ENCODE measurements at places on chromosomes 4 and X.

GRCh38 chr4:106898621-106899230, 137.4 kb downstream of the DKK2 start:
- DNase-seq: no peak

GRCh38 chr4:113564493-113564892, 197.0 kb downstream of the CAMK2D start:
- no peak for DNase-seq

GRCh38 chr4:148097801-148098200, 344.4 kb downstream of the NR3C2 start:
- no peak for DNase-seq

- no peak for DNase-seq
Observed at GRCh38 chr4:54099748-54100574, at the start of gene GSX2. Gene GSX2, plus strand, starts transcription at chr4:54100163. Its CDS starts 182 bp downstream, at chr4:54100345.

DNA sequence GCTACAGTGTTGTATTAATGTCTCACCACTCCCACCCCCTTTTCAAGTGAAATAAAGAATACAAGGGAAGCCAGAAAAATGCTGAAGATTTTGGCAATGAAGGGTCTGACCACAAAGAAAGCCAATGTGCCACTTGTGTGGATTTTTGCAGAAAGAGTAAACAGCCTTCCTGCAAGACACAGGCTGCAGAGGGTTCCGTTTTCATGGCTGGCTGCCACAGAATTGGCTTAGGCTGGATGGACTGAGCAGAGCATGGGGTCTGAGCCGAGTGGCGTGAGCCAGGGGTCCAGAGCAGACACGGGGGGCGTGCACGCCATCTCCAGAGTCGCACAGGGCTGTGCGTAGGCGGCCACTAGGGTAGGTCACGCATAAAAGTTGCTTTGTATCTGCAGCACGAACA, 69.2 kb downstream of the MTNR1A start:
- DNase-seq: no peak

DNA sequence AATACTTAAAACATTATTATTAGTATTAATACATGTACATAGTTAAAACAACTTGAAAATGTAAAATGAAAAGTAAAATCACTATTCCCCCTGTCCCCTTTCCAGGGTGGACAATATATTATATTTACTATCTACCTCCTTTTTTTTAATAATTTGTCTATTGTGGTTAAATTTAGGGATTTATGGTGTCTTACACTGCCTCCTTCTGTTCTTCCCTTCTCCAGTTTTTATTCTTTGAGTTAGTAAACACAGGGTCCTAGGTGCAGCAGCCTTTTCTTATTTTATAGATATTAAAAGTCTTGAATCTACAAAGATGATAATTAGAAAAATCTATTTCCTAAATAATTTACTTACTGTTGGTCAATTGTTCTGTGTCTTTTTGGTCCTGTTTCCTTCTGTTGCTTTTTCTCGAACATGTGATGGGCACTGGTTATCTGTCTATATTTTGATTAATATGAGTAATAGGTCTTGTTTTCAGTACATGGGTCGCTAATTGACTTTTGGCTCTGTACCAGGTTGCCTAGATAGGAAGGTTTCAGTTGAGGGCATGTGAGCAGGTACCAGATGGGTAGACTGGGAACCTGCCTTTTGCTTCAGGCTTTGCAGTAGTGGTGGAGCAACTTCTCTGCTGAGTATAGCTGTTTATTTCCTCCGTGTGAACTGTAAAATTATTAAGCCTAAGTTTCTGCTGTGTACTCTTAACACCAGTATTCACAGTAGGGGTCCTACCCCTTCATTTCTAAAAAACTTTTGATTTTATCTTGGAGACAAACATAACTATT, 1.1 kb downstream of the NUDT9 start:
- DNase-seq: no peak

DNA sequence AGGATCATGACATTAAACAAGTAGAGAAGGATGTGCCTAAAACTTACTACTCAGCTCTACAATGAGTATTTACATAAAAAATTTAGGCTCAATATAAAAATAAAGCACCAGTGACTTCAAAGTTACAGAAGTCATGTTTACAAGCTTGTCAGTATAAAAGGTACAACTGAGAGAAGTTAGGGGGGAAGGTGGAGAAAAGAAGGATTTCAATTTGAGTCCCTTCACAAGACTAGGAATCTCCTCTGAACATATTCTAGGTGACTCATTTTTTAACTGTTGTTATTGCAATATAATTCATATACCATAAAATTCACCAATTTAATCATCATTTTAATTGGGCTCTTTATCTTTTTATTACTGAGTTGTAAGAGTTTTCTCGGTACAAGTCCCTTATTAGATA, 26.9 kb downstream of the FRYL start:
- no peak for DNase-seq

Data from stimulated activated CD8-positive, alpha-beta memory T cell treated with anti-CD3 and anti-CD28 coated beads, Interleukin-7, amount 100 ng/mL, for 1 hour (primary cell).